Right lung (tissue), 10 donors: ENCODE measurements at places on chromosomes 1 and 21.

- no peak for DNase-seq
Measured at GRCh38 chr1:54471588-54471987, 65.4 kb upstream of the SSBP3 start.

DNA sequence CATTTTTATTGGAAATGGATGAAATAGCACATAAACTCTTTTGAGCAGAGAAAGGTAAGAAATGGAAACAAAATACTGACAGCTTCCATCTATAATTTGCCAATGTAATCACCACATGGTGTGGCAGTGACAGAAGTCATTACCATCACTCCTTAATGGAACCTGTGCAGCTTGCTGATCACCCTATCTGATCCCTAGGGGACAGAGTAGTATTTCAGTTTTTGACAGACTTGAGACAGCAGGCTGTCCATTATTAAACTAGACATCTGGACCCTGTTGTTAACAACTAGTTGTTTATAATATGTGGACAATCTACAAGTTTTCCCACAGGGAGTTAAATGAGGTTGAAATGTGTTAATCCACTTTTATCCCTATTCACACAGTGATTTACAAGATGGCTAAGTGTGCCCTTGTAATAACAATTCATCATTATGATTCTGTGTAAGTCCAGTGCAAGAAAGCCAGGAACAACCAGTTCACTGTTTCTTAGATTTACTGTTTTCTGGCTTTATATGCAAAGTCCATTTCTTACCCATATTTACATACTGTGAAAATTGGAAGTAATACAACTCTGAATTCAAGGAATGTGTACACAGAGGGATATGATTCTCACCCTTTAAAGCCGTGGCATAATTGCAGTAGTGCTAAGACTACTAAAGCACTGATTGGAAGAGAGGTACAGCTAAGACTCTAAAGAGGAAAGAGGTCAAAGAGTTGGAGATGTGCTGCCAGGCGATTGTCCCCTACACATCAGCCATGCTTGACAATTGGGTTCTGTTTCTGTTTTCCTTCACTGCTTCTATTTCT is 9.1 kb downstream of the KCNT2 start:
- no peak for DNase-seq

DNA sequence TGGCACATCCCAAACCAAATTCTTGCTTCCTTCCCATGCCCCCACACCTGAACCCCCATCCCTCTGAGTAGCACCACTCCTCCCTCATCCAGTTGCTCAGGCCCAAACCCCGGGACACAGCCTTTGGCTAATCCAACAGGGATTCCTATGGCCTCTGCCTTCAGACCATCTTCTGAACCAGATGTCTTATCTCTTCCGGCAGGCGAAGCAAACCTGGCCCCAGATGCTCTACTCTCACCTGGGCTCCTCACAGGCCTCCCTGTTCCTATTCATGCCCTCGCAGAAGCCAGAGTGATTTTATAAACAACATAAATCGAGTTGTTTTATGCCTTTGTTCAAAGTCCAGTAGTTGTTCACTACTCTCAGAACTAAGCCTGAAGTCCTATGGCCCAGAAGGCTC is 12.5 kb upstream of the KCNA2 start:
- DNase-seq: no peak

- DNase-seq: no peak
Measured at GRCh38 chr1:63524201-63524600, 876 bp downstream of the EFCAB7 start.

DNA sequence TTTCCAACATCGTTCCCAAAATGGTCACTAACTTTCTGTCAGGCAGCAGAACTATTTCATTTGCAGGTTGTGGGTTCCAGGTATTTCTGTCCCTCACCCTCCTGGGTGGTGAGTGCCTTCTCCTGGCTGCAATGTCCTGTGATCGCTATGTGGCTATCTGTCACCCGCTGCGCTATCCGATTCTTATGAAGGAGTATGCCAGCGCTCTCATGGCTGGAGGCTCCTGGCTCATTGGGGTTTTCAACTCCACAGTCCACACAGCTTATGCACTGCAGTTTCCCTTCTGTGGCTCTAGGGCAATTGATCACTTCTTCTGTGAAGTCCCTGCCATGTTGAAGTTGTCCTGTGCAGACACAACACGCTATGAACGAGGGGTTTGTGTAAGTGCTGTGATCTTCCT is 9.3 kb downstream of the OR2AJ1 start:
- no peak for DNase-seq
